ENCODE measurements at places on chromosomes 2 and 18. TPM values are rescaled to one million over a fixed set of nuclear protein-coding genes. Genes with fewer than 3 reads are reported as not detected.
A peak's percentile ranks its signal among the peaks of the same experiment; 100 is the strongest.

DNA sequence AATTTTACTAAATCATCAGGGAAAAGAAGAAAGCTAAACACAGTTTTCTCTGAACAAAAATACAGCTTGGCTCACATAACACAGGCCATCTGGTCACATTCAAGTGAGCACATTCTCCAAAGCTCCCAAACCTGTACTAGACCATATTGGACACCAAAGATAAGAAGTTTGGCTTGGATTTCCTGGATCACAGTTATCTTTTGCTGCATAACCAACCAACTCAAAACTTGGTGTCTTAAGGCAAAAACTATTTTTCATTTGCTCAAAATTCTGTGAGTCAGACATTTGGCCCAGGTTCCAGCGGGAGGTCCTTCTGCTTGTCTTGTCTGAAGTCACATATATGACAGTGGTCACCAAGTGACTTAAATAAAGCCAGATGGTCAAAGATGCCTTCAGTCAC is 83.2 kb downstream of the GYPC start:
- DNase-seq: no peak

The FLACC1 gene
- total RNA-seq: 0.64 TPM

GRCh38 chr2:15226661-15227060 is 334.5 kb downstream of the NBAS start:
- no peak for DNase-seq

GRCh38 chr2:156648522-156648921 is 212.3 kb downstream of the GPD2 start:
- DNase-seq: no peak

- no peak for DNase-seq
Observed at GRCh38 chr2:3696545-3696944, 6.8 kb upstream of the DCDC2C start.

- DNase-seq: no peak
Observed at GRCh38 chr2:61045226-61045625, 20.4 kb upstream of the SANBR start.

The PGAP1 gene
- total RNA-seq: 11.7 TPM

DNA sequence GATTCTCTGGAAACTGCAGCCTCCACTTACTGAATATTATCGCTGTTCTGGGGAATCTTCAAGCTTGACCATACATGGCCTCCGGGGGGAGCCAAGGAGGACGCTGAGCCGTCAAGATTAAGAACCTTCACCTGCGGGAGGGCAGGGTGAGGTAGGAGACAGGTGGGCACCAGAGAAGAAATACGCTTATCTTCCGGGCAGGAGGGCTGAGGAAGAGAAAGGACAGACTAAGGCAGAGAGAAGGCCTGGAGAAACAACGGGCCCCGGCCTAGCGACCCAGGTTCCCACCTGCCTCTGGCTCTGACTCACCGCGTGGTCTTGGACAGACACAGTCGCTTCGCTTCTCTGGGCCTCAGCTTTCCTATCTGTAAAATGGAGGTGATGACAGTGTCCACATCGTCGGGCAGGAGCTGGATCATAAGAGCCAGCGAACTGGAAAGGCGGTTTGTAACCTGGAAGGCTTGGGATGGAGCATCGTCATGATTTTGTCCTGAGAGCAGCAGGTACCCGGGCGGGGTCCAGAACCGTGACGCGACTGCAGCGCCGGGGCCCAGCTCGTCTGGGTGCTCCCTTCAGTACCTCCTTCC is 659 bp downstream of the ZNF142 start:
- DNase-seq: peak; percentile 36

The APCDD1 gene
- 3.5 TPM for total RNA-seq

The ASPRV1 gene
- under 0.01 TPM for total RNA-seq

The ST6GAL2 gene
- total RNA-seq: 5.2 TPM

DNA sequence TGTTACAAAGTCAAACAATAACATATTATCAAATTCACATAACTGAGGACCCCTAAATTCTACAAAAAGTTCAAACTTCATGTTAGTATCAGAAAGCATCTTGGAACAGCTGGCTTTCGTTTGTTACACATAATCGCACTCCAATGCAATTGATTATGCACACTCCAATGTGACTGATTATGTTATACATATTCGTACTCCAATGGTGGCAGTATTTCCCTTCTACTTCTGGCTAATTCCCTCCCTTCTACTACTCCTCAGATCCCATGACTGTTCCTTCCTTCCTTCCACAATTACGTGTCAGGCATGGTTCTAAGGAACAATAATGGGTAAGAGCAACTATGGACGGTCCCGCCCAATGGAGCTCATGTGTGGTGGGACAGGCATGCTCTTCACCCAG is 137.1 kb upstream of the CCDC150 start:
- no peak for DNase-seq

- DNase-seq: peak; percentile 2
Observed at GRCh38 chr2:225895126-225895525, 495.6 kb downstream of the NYAP2 start.

DNA sequence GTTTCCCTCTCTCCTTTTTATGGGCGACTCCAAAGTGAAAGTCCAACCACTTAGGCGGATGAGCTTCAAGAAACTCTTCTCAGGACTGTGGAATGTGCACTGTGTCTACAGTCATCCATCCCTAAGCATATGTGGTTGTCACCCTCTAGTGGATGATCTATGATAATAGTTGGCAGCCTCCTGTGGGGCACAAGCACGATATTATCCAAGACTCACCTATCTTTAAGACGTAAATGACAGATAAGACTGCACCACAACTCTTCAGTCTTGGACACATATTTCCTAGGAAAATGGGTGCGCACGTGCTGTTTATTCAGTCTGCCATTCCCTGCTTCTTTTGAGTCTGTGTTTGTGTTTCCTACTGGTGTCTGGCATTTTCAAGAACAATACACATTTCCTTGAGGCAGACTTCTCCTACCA is 145.5 kb upstream of the CTAGE1 start:
- DNase-seq: peak; percentile 95

The RGPD4 gene
- total RNA-seq: not detected

DNA sequence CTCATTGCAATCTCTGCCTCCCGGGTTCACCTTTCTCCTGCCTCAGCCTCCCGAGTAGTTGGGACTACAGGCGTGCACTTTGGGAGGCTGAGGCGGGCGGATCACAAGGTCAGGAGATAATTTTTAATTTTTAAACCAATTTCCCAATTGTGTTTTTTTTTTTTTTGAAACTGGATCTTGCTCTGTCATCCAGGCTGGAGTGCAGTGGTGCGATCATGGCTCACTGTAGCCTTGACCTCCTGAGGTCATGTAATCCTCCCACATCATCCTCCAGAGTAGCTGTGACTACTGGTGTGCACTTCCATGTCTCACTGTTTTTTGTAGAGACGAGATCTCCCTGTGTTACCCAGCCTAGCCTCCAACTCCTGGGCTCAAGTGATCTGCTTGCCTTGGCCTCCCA is 49.3 kb downstream of the GLS start:
- no peak for DNase-seq

- DNase-seq: no peak
Observed at GRCh38 chr2:169300636-169301530, 61.5 kb downstream of the LRP2 start.

GRCh38 chr2:53562407-53562806 is 205.2 kb upstream of the CHAC2 start:
- DNase-seq: no peak

The SLC4A3 gene
- 5.6 TPM for total RNA-seq

DNA sequence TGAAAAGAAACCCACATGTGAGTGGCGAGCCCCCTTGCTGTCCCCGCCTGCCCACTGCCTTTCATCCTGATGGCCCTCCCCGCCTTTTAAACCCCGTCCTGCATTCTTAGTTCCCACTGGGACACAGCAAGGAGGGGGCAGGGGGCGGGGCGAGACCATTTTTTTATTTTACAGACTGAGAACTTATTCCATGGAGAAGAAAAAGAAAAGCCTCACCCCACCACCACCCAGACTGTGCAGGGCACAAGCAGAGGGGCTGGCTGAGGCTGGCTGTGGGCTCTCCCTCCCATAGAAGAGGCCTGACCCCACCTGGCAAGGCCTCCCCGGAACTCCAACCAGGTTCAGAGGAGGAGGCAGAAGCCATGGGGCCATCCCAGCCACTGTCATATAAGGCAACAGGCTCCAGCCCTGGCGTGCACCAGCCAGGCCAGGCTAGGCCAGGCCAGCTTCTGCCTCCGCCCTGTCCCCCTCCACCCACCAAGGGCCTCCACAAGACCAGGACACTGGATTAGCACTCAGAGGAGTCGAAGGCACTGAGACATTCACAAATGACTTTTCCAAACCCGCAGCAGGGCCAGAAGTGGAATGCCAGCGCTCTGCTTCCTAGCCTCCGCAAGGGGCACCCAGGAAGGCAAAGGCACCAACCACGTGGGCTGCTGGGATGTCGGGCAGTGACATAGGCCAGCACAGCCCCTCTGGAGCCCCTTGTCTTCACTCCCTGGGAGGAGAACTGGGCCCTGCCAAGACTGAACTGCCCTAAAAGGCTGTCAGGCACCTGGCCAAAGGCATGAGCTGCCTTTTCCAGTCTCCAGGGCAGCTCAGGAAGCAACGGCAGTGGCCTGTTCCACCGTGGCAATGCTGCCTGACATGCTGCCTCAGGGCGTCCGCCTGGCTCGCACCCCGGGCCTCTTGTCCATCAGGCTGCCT is 37.5 kb upstream of the SEMA4C start:
- DNase-seq: peak; percentile 56

The ANKRD62 gene
- total RNA-seq: not detected

- DNase-seq: no peak
Observed at GRCh38 chr18:26911840-26912239, 46.3 kb upstream of the AQP4 start.

The LRRFIP1 gene
- total RNA-seq: 63.5 TPM

The BMP10 gene
- not detected for total RNA-seq

- DNase-seq: no peak
Observed at GRCh38 chr18:58174285-58174684, 130.3 kb downstream of the NEDD4L start.

- DNase-seq: no peak
Observed at GRCh38 chr2:1060372-1060771, 109.7 kb downstream of the SNTG2 start.

- DNase-seq: no peak
Observed at GRCh38 chr2:96345438-96345837, 9.9 kb downstream of the NCAPH start.

GRCh38 chr2:105125428-105125827 is 87.6 kb downstream of the MRPS9 start:
- DNase-seq: peak; percentile 2

GRCh38 chr2:152505495-152505906 is 170.5 kb downstream of the FMNL2 start:
- peak; percentile 80 for DNase-seq

The LRRTM4 gene
- total RNA-seq: not detected

GRCh38 chr2:215619989-215620388 is 184.1 kb upstream of the FN1 start:
- peak; percentile 54 for DNase-seq

The DQX1 gene
- total RNA-seq: not detected

GRCh38 chr2:44746856-44747615 is 194.5 kb upstream of the SIX3 start:
- no peak for DNase-seq

GRCh38 chr2:126244937-126245336 is 411.0 kb upstream of the GYPC start:
- peak; percentile 34 for DNase-seq

The RELCH gene
- 50.1 TPM for total RNA-seq

GRCh38 chr18:70015127-70015526 is 67.5 kb upstream of the CD226 start:
- DNase-seq: peak; percentile 4

- no peak for DNase-seq
Observed at GRCh38 chr2:131037398-131038257, 55.6 kb downstream of the FAM168B start.

The MAP2 gene
- total RNA-seq: 37.1 TPM

DNA sequence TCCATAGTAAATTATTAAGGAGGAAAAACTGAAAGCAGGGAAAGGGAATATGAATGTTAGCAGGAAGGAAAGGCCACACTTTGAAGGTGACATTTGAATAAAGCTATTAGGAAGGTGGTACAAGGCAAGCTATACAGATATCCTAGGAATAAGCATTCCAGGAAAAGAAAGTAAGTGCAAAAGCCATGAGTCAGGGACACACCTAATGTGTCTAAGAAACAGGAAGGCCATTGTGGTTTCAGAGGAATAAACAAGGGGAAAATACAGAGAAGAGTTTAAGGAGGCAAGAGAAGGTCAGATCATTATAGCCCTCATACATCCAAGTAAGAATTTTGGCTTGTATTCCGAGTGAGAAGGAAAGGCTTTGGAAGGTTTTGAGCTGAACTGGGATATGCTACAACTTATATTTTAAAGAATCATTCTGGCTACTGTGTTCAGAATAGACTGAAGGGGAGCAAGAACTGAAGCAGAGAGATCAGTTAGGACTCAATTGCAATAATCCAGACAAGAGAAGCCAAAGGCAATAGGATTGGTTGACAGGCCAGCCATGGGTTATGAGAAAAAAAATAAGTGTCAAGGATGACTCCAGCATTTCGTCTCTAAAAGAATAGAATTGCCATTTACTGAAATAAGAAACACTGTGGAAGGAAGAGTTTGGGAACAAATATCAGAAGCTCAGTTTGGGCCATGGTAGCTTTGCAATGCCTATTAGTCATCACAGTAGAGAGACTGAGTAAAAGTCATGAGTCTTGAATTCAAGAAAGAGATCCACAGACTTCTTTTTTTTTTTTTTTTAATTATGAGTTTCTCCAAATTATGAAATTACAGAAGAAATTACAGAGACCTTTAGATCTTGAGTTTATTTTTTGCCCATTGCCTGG is 11.3 kb downstream of the RAD51AP2 start:
- peak; percentile 11 for DNase-seq

DNA sequence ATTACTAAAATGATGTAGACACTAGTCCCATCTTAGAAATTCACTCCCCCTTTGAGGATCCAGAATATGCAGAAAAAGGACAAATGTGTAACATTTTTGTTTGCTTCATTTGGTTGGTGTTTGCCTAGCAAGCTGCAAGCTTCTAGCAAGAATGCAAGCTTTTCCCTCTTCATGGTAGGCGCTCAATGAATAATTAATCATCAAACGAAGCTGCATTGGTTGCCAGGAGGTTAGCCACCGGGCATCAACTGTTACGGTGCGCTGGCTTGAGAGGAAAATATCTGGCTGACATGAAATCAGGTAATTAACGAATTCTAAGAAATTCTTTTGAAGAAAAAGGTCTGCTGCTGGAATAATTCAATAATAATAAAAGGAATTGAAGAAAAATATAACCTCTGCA is 341.0 kb upstream of the KYNU start:
- no peak for DNase-seq
